Fibroblast of pulmonary artery (primary cell): ENCODE measurements at places on chromosomes 13 and 19.

DNA sequence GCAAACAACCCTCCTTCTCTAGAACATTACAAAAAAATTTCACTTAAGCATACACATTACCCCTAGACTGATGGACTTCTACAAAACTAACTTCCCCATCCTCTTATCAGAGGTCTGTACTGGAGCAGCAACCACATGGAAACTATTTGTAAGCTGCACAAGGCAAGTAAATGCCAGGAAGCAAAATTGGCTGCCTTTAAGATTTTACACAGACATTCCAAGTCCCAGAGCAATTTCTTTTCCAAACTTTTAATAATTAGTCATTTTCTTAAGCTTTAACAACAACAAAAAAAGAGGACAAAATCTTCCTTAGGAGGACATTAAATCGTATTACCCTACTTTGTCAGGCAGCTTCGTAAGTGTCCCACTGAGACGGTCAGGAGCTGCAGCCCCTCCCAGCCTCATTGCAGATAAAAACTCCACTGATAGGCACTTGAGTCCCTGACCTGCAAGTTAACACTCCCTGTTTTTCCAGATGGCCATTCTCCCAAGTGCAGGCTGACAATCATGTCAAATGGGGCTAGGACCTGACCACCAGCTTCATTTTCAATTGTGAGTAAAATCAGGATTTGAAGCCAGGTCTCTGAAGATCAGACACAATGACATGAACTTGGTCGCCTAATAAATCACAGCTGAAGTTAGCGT is 680.1 kb downstream of the DIAPH3 start:
- peak; percentile 49 for DNase-seq

GRCh38 chr19:29702963-29703320 is 12.1 kb downstream of the C19orf12 start:
- DNase-seq = no peak

GRCh38 chr19:29714371-29714952 is 599 bp downstream of the C19orf12 start:
- DNase-seq = no peak

GRCh38 chr19:51687791-51688670 is 5.1 kb upstream of the SPACA6 start:
- DNase-seq = peak; percentile 60

GRCh38 chr19:46622118-46622446 is 2.8 kb downstream of the PTGIR start:
- DNase-seq = no peak

GRCh38 chr13:73215823-73216222 is 157.0 kb downstream of the KLF5 start:
- peak; percentile 17 for DNase-seq

DNA sequence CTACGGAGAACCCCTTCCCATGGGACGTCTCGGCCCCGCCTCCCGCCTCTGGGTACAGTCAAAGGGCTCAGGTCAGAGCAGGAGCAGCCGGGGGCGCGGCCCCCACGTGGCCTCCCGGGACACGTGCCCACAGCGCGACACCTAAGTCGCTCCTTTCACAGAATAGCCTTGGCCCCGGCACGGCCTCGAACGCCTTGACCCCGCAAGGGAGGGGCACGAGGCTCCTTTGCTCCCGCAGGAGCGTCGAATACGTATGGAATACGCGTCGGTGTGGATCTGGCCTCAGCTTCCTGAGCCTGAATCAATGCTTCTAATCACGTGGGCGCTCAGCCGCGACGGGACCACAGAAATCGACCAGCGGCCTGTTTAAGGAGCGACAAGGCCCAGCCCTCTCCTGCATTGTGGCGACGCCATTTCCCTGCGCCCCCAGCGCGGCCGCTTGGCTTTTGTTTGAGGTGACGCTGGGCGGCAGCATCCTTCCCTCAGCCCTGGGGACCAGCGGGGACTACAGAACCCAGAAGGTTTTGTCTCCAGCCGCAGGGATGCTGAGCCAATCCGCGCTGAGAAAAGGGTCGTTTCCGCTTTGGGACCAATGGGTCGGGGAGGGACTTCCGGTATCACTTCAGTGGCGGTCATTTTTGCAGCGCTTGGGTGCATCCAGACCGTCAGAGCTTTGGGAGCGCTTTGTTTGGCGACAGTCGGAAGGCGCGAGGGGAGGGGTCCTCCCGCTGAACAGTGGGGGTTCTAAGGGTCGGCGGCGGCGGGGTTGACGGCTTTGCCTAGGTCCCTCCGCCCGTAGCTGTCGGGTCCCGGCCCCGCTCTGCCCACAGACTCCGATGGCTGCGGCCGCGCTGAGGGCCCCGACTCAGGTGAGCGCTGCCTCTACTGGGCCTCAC is at the start of gene ZIK1:
ZIK1 (plus strand) TSS at position 625 of the 896 bp plus-strand sequence; CDS start at position 837, 212 bp downstream.
- peak; percentile 94 for DNase-seq

- DNase-seq = no peak
Measured at GRCh38 chr19:44719262-44719701, 20.3 kb downstream of the CEACAM16 start.

DNA sequence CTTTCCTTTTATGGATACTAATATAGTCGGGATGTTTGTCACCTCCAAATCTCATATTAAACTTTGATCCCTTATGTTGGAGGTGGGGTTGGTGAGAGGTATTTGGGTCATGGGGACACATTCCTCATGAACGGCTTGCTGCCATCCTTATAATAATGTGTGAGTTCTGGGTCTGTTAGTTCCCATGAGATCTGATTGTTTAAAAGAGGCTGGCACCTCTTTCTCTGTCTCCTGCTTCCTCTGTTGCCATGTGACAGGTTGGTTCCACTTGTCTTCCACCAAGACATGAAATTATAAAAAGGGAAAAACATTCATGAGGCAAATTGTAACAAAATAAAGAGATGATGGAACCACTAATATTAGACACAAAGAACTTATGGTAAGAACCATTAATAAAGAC is 107.8 kb upstream of the ATXN8OS start:
- no peak for DNase-seq

GRCh38 chr19:51354103-51354741 is 12.0 kb downstream of the ETFB start:
- DNase-seq = no peak

DNA sequence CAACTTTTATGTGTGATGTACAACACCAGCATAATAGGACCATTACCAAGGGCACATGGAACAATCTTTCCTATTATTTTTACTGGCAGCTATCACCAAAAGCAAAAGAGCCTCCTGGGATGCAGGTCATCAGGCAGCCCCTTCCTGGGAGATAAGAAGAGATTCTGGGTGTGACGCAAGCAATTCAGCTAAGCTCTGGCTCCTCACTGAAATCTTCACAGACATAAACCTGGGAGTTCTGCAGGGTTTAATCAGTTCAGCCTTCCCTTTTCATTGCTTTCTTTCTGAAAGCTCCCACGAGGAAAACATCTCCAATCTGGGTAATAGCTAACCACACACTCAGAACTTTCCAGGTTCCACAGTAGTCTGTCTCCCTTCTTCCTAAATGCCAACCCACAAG is 341.1 kb downstream of the ENOX1 start:
- peak; percentile 15 for DNase-seq
